ENCODE measurements at places on chromosomes 1 and 21. TPM values are rescaled to one million over a fixed set of nuclear protein-coding genes. Genes with fewer than 3 reads are reported as not detected.

The OR2M3 gene
- not detected for total RNA-seq

The CHI3L1 gene
- 5.4 TPM for total RNA-seq

The ESRRG gene
- total RNA-seq, result not detected

The CYP4X1 gene
- total RNA-seq, result under 0.01 TPM

The SLC1A7 gene
- 0.58 TPM for total RNA-seq

The SPATA45 gene
- total RNA-seq, result 1.1 TPM

The KIF14 gene
- 2.0 TPM for total RNA-seq

The GPR52 gene
- 0.28 TPM for total RNA-seq

The LCE2B gene
- total RNA-seq, result not detected

The PFKFB2 gene
- total RNA-seq, result 1.5 TPM

The S100A7A gene
- not detected for total RNA-seq

The CD1E gene
- total RNA-seq, result not detected

The AK5 gene
- 77.0 TPM for total RNA-seq

The DENND1B gene
- total RNA-seq, result 6.9 TPM

The HIVEP3 gene
- 2.0 TPM for total RNA-seq

The C1orf94 gene
- not detected for total RNA-seq

The OR2T29 gene
- total RNA-seq, result not detected

The HMCN1 gene
- total RNA-seq, result 84.0 TPM

The FCGR2B gene
- total RNA-seq, result not detected

The THEM5 gene
- total RNA-seq, result not detected

The BNIPL gene
- 0.38 TPM for total RNA-seq

The NES gene
- 49.6 TPM for total RNA-seq

The LENEP gene
- total RNA-seq, result not detected

The SERINC2 gene
- total RNA-seq, result 3.6 TPM

The ACTA1 gene
- total RNA-seq, result not detected

The ADGRL4 gene
- 35.0 TPM for total RNA-seq

The SMCP gene
- not detected for total RNA-seq

The SH2D1B gene
- not detected for total RNA-seq

The DIO1 gene
- not detected for total RNA-seq

The GSTM1 gene
- total RNA-seq, result not detected

The HSD3B2 gene
- total RNA-seq, result not detected

The DPYD gene
- 67.1 TPM for total RNA-seq

The TTC4 gene
- 25.4 TPM for total RNA-seq

The PLPP3 gene
- 110 TPM for total RNA-seq

The SLC30A2 gene
- total RNA-seq, result not detected

The OR2G6 gene
- total RNA-seq, result not detected

The TNFRSF25 gene
- 6.8 TPM for total RNA-seq

The PADI6 gene
- total RNA-seq, result not detected

The HLX gene
- total RNA-seq, result 18.9 TPM

The PRDX6 gene
- total RNA-seq, result 285 TPM

The FAM110D gene
- total RNA-seq, result under 0.01 TPM

The UBE2U gene
- total RNA-seq, result not detected
